ENCODE measurements at places on chromosomes 5 and 9.

DNA sequence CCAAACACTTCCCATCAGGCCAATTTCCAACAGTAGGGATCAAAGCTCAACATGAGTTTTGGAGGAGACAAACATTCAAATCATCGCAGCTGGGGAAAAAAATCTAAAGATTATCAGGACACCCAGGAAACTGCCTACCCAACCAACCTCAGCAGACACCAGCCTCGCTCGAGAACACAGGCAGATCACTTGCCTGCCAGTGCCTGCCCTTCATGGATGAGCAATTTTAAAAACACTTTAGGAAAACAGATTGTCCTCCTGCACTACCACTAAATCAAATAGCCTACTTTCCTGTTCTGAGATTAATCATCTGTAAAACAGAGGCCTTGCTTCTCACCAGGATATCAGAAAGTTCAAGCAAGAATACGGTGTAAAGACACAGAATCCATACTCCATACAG is 14.7 kb upstream of the TMEM174 start:
- no peak for DNase-seq

GRCh38 chr5:2750026-2750757 is 1.3 kb downstream of the IRX2 start:
- no peak for DNase-seq

DNA sequence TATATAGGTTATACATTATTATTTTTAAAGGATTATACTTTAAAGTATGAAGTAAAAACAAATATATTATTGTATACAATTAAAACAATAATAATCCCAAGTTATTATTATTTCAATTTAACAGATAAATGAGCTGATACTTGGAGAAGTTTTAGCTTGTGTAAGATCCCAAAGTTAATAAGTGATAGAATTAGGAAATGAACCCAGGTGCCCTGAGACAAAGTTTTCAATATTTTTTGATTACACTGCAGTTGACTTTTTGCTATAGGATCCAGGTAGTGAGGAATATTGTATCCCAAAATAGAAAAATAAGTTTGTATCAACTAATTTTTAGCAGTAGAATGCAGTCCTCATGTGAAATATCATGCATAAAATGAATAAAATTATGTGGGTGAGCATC is 543.2 kb upstream of the ZNF608 start:
- DNase-seq: no peak

GRCh38 chr5:42487077-42487476 is 63.8 kb downstream of the GHR start:
- DNase-seq: no peak

DNA sequence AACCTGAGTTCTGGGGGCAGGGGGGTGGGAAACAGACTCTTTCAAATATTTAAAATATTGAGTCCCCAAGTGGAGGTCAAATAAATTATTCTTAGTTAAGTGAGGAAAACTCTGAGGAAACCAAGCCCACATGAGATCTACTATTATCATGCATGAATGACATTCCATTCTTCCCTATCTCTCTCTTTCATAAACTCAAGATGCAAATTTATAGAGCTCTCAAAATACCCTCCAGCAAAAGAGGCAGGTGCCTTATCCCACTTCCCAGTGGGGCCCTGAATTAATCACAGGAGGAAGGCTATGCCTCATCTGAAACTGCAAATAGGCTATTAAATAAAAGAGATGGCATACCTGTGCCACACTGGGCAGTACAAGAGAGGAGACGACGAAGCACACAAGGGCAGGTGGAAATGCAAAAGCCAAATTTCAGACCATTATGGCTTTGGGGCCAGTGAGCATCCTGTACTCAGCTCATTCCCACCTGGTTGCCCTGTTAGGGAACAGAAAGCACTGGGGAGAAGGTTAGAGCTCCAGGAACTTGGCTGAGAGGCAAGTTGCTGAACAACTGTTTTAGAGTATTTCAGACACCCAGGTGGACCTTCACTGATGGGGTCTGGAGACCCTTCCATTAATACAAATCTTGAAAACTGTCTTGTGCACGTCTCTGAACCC is 102.2 kb upstream of the EQTN start:
- DNase-seq: no peak

DNA sequence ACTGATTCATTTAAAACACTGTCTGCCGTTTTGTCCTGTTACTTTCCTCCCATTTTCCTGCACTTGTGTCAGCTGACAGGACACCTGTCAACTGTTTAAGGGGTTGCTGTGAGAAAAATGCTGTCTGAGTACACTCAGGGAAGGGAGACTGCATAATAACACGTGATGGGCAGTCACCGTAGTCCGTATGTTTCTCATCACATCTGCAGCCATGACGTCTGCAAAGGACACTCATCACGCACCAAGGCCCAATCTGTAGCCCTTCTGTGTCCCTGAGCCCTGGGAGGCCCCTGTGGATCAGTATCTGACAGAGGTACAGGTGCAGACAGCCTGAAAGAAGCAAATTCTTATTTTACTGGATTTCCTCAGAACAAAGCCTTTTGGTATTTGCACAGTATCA is 396.3 kb downstream of the YTHDC2 start:
- no peak for DNase-seq

DNA sequence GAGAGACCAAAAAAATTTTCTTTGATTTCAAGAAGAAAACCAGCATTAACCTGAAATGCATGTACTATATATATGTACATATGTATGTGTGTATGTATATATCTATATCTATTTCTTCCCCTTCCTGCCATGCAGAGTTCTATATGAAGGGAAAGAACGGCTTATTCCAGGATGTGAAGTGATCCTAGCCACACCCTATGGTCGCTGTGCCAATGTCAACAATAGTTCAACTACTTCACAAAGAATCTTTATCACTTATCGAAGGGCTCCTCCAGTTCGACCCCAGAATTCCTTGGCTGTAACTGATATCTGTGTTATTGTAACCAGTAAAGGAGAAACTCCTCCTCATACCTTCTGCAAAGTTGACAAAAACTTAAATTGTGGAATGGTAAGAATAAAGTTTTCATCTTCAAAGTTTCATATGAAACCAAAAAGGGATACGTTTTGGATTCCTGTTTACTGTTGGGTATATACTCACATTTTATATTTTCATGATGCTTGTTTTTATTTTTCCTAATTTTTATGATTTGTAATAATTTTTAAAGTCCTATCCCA is 56.2 kb downstream of the DENND4C start:
- no peak for DNase-seq

GRCh38 chr5:91189480-91190313 is 193.4 kb downstream of the ARRDC3 start:
- no peak for DNase-seq

DNA sequence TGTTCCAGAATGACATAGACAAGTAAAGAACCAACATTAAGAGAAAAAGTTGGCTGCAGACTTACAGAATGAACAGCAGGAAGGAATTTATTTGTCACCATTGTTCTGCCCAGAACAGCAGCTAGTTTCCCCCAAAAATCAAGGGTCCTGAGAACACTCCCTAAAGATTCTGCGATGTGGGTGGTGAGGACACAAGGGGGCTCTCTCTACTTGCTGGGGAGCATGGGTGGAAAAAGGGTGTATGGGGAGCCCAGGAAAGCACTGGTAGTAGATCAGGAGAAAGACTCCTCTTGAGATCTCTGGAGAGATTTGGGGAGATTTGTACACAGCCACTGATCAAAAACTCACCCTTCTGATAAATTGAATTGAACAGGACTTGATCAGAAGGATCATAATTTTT is 316.5 kb downstream of the KCTD16 start:
- DNase-seq: no peak

DNA sequence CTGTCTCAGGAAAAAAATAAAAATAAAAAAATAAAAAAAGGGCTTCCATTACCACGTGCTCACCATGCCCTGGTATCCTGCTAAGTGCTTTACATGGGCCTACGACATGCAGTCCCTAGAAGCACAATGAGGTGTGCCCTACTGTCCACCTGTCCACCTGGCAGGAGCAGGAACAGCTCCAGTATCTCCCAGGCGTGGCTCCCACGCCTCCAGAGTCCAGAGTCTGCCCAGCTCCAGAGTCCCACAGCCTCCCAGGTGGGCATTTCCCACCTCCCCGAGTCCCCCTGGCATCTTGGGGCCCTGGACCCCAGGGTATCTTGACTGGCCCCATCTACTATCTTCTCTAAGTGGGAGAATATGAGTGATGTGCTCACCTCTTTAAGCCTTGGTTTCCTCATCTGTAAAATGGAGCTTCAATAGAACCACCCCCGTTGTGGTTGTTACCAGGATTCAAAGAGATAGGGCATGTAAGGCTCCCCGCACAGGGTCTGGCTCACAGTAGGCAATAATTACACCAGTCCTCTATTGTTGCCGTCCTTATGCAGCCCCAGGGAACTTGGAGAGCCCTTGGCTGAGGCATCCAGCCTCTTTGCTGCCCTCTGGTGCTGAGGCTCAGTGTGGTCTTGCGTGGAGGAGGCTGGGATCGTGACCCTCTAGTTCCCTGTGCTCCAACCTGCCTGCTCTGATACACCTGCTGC is 8.9 kb downstream of the CXCL14 start:
- DNase-seq: no peak

DNA sequence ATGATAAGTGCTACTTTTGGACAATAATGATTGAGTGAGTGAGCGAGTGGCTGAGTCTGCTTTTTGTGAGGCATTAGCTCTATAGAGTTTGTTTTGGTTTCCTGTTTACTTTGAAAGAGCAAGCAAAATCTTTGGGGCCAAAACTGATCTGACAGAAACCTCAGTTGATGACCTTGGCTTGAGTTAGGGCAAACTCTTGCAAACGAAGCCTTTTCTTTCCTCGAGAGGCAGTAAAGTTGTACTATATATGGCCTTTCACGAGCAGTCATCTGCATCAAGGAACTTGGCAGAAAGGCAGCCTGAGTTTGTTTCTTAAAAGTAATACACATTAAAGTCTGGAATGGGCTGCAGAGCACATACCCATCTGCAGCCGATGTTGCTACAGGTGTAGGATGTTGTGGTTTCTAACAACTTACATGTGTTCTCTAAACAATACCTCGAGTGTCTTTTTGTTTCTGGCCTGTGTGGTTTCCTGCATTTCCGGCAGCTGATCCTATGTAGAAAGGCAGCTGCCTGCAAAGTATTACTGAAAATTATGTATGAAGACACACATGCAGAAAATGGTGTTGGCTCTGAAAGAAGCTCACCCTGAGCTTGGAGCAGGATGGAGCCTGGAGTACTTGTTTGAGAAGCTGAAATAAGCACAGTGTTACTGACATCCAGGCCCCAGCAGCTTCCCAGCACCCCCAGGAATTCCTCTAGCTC is 60.8 kb downstream of the FOXD1 start:
- no peak for DNase-seq

- no peak for DNase-seq
These were observed 50.4 kb downstream of the CYSTM1 start for GRCh38 chr5:140225396-140225795.

DNA sequence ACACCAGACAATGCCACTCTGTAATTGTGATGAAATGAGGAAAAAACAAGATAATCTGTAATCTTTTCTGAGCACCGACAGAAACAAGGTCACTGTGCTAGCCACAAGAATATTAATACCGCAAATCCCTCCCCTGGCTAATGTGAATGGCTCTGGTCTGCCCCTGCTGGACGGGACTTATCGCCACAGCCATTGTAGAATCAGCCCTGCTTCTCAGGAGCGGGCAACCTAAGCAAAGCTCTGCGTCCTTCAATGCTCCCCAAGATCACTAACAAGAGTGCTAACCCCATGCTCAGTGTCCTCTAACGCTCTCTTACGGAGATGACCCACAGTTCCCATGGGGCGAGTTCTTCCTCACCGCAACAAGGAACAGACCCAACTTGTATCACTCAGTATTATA is 42.7 kb downstream of the OR2V1 start:
- no peak for DNase-seq

GRCh38 chr9:95507464-95508241 is 9.1 kb downstream of the PTCH1 start:
- peak; percentile 19 for DNase-seq

GRCh38 chr5:157671592-157672330 is 428 bp downstream of the C5orf52 start:
- no peak for DNase-seq

DNA sequence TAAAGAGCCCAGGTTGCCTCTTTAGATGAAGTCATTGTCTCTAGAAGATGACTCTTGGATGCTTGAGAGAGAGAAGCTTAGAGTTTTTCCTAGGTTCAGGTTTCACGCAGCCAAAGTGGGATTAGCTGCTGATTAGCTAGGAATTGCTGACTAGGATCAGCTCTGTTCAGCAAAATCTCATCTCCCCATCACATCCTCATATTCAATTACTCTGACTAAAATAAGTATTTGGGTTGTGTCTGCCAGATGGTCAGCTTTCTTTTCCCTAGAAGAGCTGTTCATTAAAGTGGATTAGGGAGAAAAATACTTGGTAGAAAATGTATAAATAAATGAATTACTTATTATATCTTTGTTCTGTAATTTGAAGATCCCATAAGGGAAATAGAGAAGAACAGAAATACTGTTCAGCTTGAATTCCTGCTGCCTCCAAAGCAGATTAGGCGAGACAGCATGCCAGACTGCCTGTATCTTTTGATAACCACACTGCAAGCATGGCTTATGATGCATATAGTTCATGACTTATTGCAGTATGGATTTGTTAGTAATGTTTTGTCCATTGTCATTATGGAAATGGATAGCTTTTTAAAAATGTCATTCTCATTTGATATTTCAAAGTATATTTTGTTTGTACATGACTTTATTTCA is 184.8 kb upstream of the CD180 start:
- no peak for DNase-seq

GRCh38 chr9:30937106-30937505 is 1447.3 kb upstream of the ACO1 start:
- no peak for DNase-seq

DNA sequence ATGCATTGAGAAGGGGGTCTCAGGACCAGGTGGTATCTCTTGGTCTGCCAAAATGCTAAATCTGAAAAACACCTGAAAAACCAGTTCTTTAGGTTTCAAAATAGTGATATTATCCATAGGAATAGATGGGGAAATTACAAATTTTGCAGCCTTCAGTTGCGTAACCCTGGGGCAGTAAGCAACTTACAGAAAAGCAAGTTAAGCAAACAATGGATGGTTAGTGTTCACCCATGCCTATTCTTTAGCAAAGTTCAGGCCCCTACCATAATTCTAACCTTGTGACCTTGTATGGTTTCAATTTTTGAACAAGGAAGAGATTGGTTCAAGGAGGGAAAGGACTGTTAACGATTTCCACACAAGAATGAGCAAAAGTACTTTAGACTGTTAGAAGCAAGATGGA is 24.5 kb downstream of the GLRX start:
- DNase-seq: no peak

DNA sequence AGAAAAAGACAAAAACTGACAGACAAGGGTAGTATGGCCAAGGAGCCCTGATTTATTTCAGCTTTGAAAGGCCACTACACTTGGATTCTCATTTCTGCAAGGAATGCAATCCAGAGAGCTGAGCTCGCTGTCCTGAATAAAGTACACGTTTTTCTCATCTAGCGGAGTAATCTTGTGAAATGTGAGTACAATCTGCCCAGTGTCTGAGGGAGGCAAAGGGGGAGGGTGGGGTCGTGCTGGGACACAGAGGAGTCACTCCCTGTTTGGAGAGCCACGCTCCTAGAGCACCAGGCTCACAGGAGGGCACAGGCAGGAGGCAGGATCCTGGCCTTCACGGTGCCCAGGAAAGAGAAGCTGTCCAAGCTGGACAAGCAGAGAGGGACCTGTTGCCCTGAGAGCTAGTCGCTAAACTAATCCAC is 51.0 kb upstream of the IFNK start:
- no peak for DNase-seq
